Fibroblast of skin of right quadriceps (primary cell): ENCODE measurements at places on chromosomes 4 and X.
A peak's percentile ranks its signal among the peaks of the same experiment; 100 is the strongest.

GRCh38 chrX:17183566-17183965, 191.4 kb upstream of the NHS start:
- no peak for DNase-seq

DNA sequence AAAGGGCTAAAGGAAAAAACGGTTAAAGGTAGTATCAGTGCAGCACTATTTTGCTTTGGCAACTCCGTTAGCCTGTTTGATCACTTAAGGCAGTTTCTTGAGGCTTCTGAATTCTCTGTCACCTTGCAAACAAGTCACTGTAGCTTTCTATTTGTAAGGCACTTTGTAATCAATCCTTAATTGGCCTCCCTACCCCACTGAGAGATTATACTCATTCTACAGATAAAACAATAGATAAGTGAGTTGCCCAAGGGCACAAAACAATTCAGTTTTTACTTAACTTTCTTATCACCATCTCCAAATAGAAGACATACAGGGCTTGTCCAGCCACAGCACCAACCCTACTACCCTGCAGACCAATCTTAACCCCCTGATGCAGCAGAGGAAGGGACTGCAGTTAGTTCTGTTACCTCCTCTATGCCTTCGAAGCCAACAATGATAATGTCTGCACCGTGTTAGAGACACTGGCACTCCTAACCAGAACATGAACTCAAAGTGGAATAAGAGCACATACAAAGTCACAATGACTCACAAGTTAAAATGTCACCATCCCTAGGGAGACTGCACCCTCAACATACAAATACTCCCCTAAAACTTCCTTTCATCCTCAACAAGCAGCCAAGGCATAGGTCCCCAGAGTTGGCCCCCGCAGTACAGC, 1.7 kb downstream of the TMEM185A start:
- DNase-seq: no peak

- no peak for DNase-seq
These were observed 30.3 kb downstream of the CCNG2 start for GRCh38 chr4:77187322-77187721.

DNA sequence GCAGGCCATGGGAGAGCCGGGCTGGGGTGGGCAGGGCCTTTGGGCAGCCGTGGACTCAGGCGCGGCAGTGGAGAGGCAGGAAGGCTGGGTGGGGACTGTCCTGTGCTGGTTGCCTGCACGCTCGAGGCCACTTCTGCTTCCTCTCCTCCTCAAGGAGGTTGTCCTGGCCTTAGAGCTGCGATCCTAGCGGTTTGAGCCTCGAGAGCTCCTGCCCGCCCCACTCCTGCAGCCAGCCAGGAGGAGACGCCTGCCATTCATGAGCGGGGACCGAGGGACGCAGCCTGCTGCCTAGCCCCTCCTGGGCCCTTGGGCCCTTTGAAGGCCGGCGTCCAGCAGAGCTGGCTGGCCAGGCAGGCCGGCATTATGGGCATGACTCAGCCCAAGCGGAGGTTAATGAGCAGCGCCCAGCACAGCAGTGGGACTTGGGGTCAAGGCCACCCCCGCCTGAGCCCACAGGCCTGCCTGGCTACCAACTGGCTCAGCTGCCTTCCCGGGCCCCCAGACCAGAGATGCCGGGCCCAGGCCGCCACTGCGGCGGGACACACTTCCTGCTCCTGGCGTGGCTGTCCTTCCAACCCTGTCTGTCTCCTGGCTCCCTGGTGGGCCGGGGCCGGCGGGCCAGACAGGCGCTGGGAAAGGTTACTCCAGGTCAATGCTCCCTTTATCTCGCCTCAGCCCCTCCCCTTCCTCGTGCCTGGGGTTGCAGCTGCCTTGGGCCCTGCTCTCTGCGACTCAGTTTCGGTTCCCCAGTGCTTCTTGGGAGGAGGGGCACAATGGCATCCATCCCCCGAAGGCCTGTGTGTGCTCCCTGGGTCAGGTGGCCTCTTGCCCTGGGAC, 1.8 kb downstream of the ABCD1 start:
- no peak for DNase-seq

- DNase-seq: no peak
These were observed 219.0 kb downstream of the DCTD start for GRCh38 chr4:182698212-182698611.

GRCh38 chrX:134642386-134642785, 15.9 kb downstream of the PLAC1 start:
- peak; percentile 78 for DNase-seq

DNA sequence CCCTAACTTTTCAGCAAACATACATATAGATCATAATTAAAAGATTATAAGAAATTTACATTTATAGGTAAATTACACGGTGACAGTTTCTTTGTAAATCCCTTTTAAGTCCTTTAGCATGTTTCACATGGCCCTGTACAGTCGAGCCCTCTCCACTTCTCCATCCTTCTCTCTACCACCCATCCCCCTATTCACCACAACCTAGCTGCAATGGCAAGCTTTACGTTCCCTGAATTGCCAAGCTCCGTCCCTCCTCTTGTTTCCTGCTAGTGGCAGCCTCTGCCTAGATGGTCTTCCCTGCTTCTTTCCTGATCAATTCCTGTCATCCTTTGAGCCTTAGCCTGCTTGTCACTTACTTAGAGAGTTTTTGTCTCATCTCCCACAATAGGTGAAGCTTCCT, 116.2 kb downstream of the TMA16 start:
- DNase-seq: no peak

- DNase-seq: no peak
These were observed 201.5 kb downstream of the NWD2 start for GRCh38 chr4:37446016-37446415.

- peak; percentile 30 for DNase-seq
These were observed 31.0 kb upstream of the FAT4 start for GRCh38 chr4:125283707-125284279.

DNA sequence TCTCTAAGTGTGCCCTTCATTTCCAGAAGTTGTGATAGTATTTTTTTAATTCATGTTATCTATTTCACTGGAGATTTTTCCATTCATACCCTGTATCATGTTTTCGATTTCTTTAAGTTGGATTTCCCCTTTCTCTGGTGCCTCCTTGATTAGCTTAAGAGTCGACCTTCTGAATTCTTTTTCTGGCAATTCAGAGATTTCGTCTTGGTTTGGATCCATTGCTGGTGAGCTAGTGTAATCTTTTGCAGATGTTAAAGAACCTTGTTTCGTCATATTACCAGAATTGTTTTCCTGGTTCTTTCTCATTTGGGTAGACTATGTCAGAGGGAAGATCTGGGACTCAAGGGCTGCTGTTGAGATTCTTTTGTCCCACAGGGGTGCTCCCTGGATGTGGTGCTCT, 9.1 kb upstream of the SH3BP2 start:
- no peak for DNase-seq

- no peak for DNase-seq
These were observed 18.5 kb downstream of the ACSL1 start for GRCh38 chr4:184807256-184807655.

- no peak for DNase-seq
These were observed 14.7 kb downstream of the CWH43 start for GRCh38 chr4:49000806-49001205.

DNA sequence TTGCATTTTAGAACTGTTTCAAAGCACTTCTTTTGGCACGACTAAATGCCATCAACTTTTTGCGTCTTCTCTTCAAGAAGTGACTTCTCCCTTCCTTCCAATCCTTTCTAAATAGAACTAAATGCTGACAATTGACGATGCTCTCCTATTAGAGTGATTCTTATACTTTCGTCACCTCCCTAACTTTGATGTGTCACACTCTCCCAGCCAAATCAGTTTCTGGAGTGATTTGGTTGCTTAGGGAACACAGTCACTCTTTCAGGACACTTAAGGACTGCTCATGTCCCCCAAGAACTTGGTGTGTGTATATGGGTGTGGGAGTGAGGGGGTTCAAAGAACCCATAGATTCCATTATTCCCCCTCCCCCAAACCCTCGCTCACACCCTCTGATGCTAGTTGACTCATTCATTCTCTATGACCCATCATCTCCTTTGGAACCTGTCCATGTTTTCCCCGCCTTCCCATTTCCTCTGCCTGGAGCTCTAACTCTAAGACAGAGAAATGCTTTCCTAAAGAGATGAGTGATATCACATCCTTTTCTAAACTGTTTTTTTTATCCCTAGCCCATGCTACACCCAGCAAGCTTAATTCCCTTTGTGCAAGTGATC, 26.8 kb upstream of the AREG start:
- DNase-seq: peak; percentile 87

GRCh38 chrX:48487362-48487798, 11.4 kb downstream of the FTSJ1 start:
- peak; percentile 85 for DNase-seq

DNA sequence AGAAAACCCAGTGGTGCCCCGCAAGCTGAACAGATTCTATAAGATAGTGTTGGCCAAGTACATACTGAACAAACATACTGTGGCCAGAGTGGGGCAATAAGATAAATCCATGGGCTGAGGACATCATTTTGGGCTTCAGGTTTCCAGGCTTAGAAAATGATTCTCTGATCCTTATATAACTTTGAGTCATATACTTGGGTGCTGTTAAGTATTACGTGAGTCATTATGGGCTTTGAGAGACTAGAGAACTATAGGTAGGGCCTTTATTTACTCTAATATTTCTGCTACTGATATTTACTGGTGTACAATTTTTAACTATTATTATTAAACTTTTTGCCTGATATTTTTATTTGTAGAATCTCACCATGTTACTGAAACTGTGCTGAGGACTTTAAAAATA, 586.1 kb downstream of the CENPC start:
- no peak for DNase-seq

DNA sequence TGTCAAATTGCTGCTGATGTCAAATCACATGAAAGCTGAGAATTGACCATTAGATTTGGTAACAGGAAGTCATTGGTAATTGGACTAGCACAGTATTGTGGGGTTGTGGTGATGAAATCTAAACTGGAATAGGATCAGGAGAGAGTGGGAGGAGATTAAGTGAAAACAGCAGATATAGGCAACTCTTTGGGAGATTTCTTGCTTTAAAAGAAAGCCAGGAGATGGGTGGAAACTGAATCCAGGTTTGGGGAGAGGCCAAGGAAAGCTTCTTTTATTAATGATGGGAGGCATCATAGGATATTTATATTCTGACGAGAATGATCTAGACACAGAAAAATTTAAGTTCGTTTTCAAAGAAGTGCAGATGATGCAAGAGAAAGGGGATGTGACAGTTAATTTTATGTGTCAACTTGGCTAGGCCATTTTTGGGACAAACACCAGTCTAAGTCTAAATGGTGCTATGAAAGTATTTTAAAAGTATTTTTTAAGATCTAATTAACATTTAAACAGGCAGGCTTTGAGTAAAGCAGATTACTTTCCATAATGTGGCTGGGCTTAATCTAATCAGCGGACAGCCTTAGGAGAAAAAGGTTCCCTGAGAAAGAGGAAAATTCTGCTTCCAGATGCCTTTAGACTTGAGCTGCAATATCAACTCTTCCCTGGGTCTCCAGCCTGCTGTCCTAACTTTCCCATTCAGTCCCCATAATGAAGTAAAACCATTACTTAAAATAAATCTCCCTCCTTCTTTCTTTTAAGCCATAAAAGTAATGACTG, 24.7 kb downstream of the SEC24D start:
- DNase-seq: peak; percentile 88

DNA sequence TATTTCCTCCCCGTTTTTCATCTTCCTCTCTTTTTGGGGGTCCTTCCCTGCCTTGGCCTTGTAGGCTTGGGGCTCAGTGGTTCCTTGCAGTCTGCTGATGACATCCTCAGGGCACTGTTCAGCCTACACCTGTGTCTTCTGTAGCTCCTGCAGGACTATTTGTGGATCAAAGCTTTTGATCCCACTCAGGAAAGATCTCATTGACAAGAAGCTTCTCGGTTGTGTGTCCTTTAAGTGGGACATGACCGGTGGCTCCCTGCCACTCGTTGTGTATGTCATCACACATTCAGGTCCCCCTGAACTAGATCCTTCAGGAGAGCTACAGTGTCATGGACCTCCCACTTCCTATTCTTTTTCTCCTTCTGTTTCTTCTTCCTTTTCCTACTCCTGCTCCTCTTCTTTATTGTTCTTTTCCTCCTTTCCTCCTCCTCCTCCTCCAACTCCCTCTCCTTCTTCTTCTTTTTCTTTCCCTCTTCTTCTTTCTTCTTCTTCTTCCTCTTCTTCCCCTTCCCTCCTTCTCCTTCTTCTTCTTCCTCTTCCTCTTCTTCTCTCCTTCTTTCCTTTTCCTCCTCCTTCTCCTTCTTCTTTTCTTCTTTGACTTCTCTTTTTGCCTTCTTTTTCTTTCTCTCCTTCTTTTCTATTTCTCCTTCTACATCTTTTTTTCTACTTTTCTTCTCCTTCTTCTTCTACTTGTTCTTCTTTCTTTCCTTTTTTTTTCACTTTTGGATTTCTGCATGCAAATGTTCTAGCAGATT, 67.8 kb downstream of the NBDY start:
- no peak for DNase-seq

DNA sequence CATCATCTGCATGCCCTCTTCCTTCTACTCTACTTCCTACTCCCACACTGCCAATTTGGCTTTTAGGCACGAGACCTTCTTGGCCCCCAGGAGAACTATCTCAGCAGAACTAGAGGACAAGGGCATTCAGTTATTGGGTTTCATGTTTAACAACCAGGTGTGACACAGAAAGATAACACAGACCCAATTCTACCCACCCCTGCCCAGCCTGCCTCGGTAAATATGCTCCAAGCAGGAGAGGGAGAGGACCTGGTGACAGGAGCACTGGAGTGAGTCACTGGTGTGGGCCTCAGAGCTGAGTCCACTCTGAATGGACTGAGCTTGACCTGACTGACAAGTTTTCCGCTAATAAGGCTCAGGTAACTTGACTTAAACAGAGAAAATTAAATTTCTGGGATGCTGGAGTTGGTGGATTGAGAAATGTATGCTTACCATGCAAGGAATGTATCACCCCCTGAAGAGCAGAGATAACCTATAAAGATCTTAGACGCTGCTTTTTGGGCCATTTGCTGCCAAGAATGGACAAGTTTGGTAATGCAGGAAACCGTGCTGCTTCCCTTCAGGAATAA, 52.5 kb downstream of the CASP3 start:
- no peak for DNase-seq

- peak; percentile 58 for DNase-seq
These were observed 46.6 kb downstream of the MAP7D3 start for GRCh38 chrX:136204571-136204970.

DNA sequence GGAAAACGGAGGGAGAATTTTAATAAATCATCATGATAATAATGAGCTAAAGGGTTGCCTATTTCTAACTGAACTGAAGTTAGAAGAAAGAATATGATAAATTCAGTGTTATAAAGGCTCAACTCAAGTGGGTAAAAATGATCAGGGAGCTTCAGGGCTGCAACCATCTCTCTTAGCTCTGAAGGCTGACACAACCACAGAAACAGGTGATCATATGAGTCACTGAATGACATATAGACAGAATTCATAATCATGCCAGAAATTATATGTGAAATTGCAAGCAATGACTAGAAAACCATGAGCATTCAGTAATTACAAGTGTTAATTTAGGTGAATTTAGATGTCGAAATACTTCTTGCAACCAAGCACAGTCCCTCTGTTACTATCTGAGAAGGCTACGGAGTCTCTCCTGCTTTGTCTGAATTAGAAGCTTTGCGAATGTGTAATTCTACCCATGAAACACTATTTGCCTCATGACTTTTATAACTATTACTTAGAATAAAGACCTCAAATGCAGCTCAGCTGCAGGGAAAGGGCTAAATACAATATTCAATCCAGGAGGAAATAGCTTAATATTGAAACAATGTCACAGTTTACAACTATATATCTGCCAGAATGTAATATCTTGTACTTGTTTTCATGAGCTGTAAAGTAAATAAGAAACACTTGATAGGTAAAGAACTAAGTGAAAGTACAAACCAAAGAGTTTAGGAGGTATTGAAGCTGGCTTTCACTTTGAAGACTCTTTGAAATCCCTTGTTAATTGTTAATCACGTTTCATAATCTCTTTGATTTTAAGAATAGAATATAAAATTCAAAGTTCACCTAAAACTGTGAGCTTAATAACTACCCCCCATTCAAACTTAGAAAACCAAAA, 1972.6 kb downstream of the ARAP2 start:
- no peak for DNase-seq
